Astrocyte of the cerebellum (primary cell): ENCODE measurements at places on chromosomes 12 and 14.
A peak's percentile ranks its signal among the peaks of the same experiment; 100 is the strongest.

DNA sequence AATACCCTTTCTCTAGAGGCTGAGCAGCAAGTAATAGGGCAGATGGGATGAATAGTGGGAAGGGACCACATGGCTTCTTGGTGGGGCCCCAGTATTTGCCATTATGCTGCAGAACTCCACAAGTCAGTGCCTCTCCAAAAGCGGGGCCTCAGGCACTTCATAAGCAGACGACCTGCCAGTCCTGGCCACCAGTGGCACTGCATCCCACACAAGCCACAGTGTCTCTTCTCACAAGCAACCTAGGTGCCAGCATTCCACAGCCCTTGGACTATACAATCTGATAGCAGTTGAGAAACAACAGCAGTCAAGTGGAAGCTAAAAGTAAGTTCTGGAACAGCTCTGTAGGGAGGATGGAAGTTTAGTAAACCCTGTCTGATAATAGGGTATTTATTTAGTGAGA is 4.2 kb upstream of the SLC8A3 start:
- no peak for DNase-seq

DNA sequence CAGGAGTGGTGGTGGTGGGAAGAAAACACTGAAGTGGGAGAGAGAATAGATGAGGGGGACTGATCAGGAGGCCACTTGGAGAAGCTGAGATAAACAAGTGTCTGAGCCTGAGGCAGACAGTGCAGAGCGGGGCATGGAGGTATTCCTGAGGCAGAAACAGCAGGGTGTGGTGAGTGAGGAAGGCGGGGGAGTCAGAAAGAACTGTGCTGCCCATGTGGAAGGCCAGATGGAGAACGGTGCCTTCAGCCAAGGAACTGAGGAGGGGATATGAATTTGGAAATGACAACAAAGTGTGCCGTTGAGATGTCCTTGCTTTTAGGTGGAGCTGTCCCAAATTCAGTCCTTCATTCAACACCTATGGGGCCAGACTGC is 13.7 kb downstream of the APPL2 start:
- DNase-seq: no peak

DNA sequence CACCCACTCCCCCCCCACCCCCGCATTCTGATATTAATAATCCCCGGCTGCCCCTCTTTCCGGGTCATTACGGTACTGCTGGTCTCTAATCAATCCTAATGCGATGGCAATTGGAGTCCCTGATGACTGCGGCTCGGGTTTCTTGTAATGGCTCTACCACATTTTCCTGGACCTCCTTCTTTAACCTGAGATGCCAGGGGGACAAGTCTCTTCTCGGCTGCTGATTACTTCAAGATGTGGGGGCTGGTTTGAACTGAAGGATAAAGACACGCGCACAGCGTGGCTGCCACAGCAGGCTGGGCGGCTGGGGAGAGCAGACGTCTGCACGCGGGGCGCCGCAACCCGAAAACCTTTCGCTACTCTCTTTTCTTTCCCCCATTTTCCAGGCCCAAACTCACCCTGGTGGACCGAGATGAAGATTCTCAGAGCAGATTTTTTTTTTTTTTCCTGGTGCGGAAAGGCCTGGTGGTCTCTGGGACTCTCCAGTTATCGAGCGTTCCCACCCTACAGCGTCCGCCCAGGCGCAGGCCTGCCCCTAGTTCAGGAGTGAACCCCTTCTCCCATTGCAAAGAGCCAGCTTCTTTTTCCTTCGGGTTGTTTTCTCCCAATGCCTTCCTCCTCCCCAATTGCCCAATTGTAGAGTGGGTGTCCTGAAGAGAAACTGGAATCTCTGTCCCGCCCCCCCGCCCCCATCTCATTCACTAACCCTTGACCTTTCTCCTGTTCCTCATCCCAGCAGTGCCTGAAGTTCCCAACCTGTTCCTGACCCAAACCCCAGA is 6.0 kb upstream of the SIX1 start:
- DNase-seq: no peak

DNA sequence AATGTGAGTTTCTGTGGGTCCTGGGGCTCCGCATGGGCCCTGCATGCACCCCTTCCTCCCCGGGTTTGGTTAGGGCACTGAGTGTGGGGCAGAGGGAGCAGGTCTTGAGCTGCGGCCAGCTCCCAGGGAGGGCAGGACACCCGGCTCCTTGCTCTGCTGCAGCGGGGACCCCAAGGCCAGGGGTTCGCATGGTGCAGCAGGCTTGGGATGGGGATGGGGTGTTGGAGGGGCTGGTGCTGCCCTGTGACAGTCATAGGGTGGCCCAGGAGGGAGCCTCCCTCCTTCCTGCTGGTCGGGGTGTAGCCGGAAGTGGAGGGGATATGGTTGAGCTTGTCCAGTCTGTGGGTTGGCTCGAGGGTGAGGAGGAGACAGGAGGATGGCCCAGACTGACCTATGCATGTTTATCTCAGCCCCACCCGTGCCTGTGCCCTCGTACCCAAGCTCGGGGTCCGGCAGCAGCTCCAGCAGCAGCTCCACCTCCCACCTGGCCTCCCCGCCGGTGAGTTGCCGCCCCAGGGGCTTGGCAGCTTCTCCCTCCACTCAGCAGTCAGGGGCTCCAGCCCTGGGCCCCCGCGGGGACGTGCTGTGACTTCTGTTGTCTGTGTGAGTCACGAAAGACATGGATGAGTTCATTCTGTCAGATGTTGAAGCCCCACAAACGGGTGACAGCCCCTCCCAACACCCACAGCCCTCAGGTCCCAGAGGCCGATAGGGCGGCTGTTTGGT is 16.0 kb downstream of the ULK1 start:
- no peak for DNase-seq

DNA sequence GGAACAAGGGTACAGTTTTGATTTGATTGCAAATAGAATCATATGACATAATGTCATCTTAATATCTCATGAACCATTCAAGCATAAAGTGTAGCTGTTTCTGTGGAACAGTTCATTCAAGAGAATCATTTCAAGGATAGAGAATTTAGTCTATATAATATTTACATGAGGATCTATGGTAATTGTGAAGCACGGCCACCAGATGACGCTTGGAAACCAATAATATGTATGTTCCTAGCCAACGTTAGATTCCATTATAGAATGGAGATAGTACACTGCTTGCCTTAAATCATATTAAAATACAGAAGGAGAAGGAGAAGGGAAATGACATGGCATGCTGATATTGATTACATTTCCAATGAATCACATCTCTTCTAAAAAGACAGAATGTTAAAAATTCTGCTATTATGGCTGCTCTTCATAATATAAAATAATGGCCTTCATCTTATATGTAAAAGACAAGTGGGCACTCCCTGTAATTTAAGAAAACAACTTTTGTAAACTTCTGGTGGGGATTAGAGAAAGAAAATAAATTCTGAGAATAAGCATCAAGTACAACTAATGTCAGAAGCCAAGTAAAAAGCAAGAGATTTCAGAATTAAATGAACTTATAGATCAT is 351.0 kb downstream of the NAV3 start:
- DNase-seq: peak; percentile 38

GRCh38 chr12:130053651-130054069 is 108.6 kb upstream of the FZD10 start:
- DNase-seq: no peak

DNA sequence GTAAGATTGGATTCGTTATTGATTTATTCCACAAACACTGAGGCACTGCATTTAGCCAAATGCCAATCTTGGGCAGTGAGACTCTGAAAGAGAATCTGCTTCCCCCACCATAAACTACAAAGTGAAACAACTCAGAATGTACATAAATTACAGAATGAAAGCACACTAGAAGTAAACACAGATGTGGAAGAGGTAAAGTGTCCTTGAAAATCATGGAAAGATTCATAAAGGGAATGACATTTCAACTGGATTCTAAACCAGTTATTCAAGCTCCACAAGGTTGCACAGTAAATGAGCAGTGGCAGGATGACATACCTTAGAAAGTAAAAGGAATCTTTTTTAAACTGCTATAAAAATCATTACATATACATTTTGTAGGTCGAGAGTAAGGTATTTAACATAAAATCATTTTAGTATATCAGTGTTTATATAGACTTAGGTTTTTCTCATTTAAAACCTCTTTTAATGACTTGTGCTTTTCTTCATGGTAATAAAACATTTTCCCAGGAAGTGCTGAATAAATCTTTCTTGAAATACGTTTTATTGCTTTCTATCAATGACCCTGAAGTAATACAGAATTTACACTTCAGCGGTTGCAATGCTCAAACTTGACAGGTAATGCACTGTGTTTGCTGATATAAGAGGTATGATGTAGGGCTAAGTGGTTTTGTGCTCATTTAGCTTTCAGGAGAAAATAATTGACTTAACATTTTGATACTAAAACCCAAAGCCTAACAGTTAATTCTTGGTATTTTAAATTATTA is 270.6 kb downstream of the NAV3 start:
- DNase-seq: no peak

- DNase-seq: peak; percentile 24
These were observed 11.7 kb downstream of the COCH start for GRCh38 chr14:30885840-30886740.

- DNase-seq: peak; percentile 39
These were observed 369.0 kb downstream of the ATP23 start for GRCh38 chr12:58310368-58310767.

GRCh38 chr14:68807148-68807600 is 14.3 kb upstream of the ZFP36L1 start:
- DNase-seq: no peak

GRCh38 chr12:56204275-56204674 is 15.0 kb upstream of the SMARCC2 start:
- DNase-seq: no peak

DNA sequence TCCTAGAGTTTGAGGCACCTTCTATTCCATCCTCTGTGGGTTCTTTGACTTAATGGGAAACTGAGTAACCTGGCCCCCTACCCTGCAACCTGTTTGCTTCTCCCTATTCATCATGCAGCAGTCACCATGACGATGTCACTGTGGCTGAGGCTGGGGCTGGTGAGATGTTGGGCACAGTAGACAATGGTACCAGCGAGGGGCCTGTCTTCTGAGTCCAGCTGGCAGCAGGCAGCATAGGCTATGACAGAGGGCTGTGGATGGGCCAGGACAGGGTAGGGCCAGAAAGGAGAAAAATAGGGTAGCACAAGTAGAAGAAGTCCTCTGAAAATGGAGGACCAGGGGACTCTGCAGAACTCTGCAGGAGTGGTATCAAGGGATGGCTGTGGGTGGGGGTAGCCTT is 2.0 kb downstream of the CIROP start:
- no peak for DNase-seq

DNA sequence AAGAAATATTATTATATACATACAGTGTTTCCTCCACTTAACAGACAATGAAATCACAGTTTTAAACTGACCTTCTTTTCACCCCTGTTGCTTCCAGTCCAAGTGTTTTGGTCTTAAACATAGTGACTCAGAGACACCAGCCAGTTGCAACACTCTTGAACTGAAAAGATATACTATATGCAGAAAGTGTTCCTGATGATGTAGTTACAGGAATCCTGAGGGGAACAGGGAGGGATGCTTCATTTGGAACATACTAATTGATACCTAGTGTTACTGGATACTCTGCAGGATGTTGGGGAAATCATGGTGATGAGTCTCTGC is 420.8 kb downstream of the CCDC91 start:
- DNase-seq: peak; percentile 68

DNA sequence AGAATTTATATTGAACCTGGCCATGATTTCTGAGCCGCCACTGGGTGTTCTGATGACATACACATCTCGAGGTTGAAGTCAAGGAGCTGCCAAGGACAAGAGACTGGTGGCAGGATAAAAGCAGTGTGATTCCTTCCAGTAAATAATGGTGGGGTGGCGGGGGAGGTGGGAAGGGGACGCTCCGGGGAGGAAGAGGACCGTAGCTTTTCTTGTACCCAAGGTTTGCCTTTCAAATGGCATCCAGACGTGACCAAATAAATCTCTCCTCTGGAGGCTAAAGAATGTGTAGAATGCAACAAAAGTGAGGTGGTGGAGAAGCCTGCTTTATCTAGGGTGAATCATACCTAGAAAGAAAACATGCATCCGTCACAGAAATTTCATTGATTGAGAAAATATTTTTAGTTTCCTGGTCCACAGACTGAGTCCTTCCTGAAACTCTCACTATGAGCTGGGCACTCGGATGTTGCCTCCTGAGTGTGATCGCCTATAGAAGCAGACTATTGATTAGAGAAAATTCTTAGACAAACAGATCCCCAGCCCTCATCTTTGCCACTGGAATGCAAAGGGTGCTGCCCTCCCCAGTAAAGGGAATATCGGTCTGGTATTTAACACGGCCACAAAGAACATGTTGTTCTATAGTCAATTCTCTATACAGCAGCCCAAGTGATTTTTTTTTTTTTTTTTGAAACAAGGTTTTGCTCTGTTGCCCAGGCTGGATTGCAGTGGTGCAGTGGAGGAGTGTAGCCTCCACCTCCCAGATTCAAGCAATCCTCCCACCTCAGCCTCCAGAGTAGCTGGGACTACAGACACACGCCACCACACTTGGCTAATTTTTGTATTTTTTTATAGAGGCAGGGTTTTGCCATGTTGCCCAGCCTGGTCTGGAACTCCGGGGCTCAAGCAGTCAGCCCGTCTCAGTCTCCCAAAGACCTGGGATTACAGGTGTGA is 112.1 kb downstream of the DPF3 start:
- peak; percentile 63 for DNase-seq

DNA sequence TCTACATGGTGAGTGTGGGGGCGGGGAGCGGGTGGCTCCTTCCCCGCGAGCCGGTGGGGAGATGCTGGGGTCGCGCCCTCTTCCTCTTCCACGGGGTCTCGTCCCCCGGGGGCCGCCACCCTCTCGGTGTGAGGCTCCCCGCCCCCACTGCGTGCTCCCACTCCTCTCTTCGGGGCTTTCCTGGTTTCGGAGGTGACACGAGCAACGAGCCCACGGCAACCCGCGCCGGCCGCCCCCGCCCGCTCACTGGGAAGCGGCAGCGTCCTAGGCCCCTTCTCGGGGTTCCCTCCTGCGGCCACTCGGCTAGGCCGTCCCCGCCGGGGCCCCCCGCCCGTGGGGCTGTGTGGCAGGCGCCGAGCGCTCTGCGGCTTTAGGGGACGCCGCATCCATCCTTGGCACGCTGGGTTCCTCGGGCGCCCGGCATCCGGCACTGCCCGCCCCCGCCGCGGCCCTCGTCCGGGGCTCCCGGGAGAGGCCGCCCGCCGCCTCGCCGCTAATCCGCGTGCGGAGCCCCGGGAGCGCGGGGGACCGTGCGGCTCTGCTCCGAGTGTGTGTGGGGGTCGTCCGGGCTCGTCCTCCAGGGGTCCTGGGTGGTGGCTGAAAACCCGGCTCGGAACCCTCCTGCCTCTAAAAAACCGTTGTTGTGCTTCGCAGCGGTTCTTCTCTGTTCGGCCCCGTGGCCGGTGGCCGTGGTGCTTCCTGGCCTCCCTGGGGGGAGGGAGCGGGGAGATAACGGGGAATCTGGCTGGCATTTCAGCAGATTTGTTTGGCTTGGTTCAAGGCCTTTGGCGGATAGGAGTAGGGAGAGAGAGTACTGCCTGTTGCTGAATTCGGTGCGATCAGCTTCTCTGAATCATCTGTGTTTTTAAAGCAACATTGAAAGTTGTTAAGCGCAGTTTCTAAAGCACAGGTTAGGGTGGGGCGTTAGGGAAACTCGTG is 1.0 kb downstream of the PCNX1 start:
- DNase-seq: no peak

- DNase-seq: no peak
These were observed 238.5 kb downstream of the CACNA1C start for GRCh38 chr12:2291182-2291832.

GRCh38 chr12:93653079-93653478 is 24.1 kb upstream of the CRADD start:
- DNase-seq: no peak
